CD4-positive, CD25-positive, alpha-beta regulatory T cell (primary cell): ENCODE measurements at places on chromosomes 5 and 9.

GRCh38 chr5:123001808-123002207 is 34.7 kb downstream of the PPIC start:
- no peak for DNase-seq

DNA sequence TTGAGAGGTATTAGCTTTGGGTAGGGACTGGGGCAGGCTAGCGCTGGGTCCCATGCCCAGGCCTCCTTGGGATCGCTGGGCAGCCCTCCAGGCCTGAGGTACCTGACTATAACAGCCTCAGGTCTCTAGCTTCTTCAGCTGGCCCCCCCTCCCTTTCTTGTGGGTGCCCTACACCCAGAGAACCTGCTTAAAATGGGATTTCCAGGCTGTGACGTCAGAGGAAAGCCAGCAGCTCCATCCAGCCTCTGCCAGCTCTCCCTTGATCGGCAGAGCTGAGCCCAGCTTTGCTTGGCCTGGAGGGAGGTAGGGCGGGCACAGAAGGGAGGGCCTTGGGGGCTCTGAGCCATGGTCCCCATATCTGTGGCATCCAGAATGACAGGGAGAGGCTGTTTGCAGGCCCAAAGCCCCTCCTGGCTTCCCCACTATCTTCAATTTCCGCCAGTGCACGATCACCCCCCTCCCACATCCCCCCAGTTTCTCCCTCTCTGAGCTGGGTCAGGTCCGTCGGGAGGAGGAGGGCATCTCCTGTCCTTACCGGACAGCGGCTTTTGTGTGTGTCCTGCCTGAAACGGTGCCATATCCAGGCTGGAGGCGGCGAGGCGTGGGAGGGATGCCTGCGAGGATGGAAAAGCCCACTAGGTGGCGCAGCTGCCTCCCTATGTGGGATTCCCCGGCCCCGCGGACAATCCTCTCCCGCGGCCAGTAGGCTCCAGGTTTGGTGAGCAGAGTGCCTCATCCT is 10.8 kb downstream of the REEP2 start:
- DNase-seq = peak; percentile 60

DNA sequence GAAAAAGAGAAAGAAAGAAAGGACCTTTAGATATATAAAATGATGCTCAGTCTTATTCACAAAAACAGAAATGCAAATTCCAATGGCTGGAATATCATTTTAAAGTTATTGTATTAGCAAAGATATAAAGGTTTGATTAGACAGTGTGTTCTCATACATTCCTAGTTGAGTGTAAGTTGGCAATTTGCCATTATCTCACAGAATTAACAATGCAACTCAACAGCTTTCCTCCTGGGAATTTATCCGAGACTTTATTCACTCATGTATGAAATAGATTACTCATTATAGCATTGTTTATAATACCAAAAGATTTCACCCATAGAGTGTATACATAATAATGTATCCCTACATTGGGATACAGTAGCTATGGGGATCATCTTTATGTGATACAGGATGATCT is 27.1 kb upstream of the MLLT3 start:
- no peak for DNase-seq

DNA sequence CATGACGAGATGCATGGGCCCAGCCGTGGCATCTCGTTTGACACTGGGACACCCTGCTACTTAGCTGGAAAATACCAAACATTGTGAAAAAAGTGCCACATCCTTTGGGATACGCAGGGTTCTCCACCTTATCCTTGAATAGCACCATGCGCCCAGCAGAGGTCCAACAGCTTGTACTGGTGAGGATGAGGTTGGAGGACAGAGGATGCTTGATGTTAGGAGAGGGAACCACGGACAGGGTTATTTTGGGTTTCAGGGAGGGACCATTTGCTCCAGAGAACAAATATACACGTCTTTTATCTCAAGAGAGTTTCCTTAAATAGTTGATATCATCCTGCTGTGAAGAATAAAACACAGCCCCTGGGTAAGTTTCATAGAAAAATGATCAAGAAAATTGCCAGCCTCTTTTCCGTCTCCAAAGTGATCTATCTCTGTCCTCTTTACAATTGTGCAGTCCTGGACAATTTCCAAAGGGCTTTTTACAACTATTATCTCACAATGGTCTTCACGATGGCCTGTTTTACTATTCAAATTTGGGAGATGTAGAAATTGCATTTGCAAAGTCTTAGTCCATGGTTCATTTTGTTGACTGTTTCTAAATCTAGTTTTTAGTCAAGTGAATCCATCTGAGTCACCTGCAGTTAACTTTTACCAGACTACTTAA is 19.9 kb upstream of the FRRS1L start:
- no peak for DNase-seq

- DNase-seq = no peak
These were observed 2.0 kb upstream of the CAVIN4 start for GRCh38 chr9:100575765-100576386.
